ENCODE measurements at places on chromosomes 6 and 20.
A peak's percentile ranks its signal among the peaks of the same experiment; 100 is the strongest.

DNA sequence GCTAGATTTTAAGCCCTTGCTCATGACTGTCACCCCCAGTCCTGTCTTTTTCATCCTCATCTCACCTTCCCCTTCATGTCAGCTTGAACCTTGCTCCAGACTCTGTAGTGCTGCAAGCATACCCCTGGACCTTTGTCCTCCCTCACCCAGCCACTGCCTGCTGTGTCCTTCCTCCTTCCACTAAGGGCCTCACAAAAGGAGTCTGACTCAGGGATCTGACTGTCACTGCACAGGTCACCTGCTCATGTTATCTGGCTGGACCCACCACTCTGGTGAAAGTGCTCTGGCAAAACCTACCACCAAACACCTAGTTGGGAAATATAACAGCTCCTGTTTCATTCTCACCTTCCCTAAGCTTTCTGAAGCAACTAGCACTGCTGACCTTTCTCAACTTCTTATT lies 151.4 kb downstream of the INSM1 start:
- DNase-seq: no peak

GRCh38 chr20:18926965-18927364 lies 113.4 kb downstream of the SCP2D1 start:
- DNase-seq: no peak

DNA sequence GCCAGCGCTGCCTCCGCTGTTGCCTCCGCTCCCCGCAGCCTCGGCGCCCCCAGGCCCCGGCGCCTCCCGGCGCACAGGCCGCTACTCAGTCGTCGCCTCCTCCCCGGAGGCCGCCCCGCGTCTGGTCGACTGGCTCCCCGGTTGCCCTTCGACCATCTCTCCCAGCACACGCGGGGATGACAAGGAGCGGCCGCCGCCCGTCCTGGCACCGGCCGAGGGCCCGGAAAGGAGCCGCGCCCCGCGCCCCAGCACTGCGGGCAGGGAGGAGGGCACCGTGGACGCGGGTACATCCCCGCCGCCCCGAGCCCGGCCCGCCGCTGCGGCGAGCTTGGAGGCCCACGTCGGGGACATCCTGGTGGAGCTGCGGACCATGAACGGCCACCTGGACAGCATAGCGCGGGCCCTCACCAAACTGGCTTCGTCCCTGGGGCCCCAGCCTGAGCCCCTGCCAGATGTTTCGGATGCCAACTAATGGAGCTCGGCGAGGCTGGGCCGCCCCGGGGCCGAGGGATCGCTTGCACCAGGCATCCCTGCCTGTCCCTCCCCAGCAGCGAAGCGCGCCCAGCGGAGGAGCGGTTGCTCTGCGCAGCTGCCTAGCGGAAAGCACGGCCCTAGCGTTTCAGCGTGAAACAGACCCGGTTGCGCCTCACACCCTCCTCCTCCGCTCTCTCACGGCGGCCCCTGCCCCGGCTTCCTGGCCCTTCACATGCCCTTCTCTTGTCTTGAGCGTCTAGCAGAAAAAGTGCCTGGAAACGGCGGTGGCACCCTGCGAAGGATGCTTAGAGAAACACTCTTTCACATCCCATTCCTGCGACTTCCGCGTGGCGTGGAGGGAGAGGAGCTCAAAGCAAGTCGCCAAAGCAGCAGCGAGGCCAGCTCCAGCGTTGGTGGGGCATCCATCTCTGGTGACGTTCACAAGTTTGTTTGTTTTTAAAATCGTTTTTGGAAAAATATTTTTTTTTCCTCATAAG lies 285.8 kb upstream of the SUPT3H start:
- no peak for DNase-seq

- no peak for DNase-seq
Measured at GRCh38 chr6:17700421-17701416, 6.0 kb downstream of the NUP153 start.

GRCh38 chr6:36276581-36277536 lies 7.0 kb downstream of the PNPLA1 start:
- DNase-seq: no peak

GRCh38 chr6:109009236-109009961 lies 85.2 kb downstream of the SESN1 start:
- peak; percentile 64 for DNase-seq

GRCh38 chr20:25985597-25985996 lies 288.9 kb upstream of the ZNF337 start:
- DNase-seq: no peak

- DNase-seq: no peak
Measured at GRCh38 chr6:79446006-79446405, 91.2 kb downstream of the LCA5 start.

DNA sequence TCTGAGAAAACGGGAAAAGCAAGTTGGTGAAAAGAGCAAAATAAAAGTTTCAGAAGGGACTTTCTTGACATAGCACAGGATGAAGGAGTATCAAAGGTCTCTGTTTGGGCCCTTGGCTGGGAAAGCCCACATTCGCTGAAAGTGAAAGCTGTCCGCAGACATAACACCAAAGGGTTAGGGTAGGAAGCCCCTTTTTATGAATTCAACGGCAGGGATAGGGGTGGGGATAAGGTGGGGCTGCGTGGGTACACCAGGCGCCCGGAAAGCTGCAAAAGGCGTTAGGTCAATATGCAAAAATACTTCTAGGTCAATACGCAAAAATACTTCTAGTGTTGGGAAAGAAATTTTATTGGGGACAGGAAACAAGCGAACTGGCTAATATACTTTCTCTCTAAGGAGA lies 135.1 kb downstream of the OR2B2 start:
- no peak for DNase-seq

DNA sequence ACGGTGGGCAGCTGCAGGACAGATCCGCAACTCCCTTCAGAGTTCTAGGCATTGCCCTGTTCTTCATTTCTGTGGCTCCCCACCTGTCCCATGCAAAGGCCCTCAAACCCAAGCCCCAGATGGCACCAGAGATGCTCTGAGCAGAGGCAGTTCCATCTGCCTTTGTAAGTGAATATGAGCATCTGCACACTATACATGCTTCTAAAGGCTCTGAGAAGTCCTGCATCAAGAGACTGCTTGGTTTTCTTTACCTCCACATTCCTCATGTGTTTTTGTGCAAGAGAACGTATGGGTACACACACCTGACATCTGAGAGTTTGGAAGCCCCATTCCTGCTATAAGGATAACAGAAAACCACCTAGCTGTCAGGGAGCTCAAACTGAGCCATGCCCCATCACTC lies 14.4 kb upstream of the CST7 start:
- no peak for DNase-seq

DNA sequence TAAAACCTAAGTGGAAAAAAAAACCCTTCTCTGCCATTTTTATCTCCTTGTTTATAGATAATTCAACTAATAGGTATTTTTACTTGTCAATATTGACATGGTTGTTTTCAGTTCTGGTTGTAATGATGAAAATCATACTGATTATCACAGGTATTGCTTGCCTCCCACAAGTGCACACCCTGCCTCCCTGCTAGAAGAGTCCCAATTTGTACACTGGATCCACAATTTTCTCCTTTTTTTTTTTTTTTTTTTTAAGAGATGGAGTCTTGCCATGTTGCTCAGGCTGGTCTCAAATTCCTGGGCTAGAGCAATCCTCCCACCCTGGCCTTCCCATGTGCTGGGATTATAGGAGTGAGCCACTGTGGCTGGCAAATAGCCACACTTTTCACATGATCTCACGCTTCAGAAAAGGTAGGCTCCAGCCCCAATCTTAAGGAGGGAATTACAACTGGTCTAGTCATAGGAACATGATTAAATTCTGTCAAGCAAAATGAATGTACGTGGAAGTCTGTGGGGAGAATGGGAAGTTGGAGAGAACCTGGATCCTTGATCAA lies 12.3 kb downstream of the DYNLT2 start:
- DNase-seq: no peak

- no peak for DNase-seq
Measured at GRCh38 chr20:15942130-15942529, 631.1 kb downstream of the KIF16B start.

- DNase-seq: peak; percentile 29
Measured at GRCh38 chr20:37627060-37627766, 66.6 kb upstream of the CTNNBL1 start.

GRCh38 chr20:53071833-53072232 lies 99.7 kb downstream of the TSHZ2 start:
- DNase-seq: no peak

DNA sequence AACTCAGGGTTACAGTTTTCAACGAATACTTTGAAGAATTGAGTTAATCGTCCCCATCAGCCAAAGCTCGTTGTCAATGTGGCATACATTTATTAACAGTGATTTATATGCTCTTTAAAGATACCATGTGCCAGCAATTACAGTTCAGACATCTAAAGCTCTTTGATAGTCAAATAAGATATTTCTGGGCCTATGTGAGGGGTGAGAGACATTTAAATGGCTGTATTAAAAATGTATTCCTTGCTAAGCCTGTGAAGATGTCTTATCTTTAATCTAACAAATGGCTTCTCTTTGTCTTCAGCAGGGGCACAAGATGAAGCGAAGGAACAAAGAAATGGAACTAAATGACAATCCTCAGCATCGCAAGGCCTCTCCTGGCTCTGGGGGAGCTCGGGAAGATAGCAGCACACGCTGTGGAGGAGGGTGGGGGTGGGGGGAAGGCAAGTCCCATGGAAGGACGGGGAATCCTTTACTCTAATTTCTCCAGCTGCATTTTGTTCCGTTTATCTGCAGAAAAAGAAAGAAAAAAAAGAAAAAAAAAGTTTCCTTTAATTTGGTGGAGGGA lies 523.6 kb downstream of the KIF16B start:
- no peak for DNase-seq

DNA sequence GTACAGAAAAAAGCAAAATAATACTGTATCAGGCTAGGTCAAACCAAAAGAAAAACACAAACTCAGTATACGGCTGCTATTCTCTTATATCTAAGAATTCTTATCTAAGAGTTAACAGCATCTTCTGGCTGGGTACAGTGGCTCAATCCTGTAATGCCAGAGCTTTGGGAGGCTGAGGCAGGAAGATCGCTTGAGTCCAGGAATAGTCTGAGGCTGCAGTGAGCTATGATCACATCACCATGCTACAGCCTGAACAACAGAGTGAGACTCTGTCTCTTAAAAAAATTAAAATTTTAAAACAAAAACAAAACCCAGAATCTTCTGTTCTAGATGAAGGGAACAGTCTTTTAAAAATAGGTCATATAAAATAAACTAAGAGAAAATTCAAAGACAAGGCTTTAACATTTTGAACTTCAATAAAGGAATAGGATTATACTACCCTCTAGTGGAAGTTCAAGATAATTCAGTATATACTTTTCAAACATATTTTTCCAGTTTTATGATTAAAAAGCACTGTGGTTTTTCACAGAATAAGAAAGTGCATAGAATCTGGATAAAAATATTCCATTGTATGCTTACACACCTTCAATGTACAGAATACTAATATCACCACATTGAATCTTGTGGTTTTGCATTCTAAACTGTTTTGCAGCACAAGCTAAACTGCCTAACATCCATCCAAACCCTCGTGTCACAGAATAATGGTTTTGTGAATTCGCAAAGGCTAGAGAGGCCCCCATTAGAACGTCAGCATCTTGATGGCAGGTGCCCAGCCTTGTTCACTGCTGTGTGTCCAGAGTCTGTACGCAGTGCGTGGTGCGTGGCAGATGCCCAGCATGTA lies 39.3 kb downstream of the DTNBP1 start:
- peak; percentile 11 for DNase-seq

- DNase-seq: peak; percentile 52
Measured at GRCh38 chr20:33733654-33734576, 2.1 kb downstream of the ZNF341 start.

DNA sequence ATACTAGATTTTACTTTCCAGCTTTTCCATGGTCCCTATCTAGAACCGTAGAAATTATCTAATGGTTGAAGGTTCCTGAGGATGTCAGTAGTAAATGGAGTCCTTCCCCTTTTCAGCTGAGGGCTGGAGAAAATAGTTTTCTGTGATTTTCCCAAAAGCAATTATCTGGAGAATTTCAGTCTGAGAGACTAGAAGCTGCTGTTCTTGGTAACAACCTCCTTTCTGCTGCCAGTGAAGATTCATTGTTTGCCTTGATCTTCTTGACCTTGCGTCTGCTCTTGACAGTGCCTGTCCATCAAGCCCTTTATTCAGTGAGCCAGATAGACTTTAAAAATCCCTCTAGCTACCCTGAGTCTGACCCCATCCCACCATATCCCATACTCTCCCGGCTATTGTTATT lies 73.1 kb downstream of the PHACTR2 start:
- no peak for DNase-seq

- DNase-seq: no peak
Measured at GRCh38 chr20:42895020-42895419, 294.7 kb downstream of the PTPRT start.

DNA sequence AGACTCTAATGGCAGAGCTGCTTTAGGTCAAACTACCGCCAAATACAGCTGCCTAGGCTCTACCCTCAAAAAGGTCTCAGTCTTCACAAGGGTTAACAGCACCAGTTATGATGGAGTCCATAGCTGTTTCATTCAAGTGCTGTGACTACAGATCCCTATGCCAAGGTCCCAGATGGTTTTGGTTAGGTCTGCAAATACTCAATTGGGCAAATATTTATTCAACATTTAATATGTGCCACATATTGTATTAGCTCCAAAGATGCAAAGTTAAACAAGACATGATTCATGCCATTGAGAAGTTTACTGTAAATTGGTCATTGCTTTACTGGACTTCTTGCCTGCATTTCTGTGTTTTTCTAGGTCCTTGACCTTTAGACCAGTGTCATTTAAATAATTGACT lies 55.8 kb upstream of the TFAP2D start:
- DNase-seq: no peak

- no peak for DNase-seq
Measured at GRCh38 chr20:53961527-53961926, 108.9 kb downstream of the BCAS1 start.

DNA sequence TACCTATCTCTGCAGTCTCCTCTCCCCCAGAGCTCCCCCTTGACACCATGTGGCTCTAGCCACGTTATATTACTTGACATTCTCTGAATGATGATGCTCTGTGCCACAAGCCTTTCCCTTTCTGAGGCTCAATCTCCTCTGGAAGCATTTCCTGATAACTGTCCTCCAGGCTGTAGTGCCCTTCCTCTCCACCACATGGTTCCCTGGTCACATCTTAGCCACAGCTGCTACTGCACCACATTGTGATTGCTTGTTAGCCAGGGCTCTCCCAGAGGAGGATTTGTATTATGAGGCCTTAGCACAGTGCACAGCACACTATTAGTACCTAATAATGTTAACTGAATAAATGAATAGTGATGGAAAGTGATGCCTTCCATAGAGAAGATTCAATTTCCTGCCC lies 63.9 kb upstream of the RCAN2 start:
- no peak for DNase-seq

DNA sequence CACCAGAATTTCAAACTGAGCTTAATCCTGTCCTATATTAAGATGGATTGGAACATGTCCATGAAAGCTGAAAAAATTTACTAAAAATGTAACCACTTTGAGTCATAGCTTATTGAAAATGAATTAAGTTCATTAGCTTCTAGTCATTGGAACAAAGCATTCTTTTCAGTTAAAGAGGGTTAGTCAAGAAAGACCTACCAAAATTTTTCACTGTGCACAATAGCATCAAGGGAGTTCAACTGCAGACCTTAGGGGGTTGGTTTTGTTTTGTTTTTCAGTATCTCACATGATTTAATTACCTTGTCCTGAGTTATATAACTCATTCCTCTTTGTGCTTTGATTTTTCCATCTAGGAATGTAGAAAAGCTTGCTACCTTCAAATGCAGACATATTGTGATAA lies 2.8 kb downstream of the SLC2A12 start:
- DNase-seq: no peak

Measured in H54 (cell line).